ENCODE measurements at places on chromosomes 2 and 18.

- DNase-seq = no peak
Observed at GRCh38 chr2:174326161-174327020, 8.4 kb upstream of the SP9 start.

- no peak for DNase-seq
Observed at GRCh38 chr18:48599391-48599790, 60.6 kb downstream of the CTIF start.

DNA sequence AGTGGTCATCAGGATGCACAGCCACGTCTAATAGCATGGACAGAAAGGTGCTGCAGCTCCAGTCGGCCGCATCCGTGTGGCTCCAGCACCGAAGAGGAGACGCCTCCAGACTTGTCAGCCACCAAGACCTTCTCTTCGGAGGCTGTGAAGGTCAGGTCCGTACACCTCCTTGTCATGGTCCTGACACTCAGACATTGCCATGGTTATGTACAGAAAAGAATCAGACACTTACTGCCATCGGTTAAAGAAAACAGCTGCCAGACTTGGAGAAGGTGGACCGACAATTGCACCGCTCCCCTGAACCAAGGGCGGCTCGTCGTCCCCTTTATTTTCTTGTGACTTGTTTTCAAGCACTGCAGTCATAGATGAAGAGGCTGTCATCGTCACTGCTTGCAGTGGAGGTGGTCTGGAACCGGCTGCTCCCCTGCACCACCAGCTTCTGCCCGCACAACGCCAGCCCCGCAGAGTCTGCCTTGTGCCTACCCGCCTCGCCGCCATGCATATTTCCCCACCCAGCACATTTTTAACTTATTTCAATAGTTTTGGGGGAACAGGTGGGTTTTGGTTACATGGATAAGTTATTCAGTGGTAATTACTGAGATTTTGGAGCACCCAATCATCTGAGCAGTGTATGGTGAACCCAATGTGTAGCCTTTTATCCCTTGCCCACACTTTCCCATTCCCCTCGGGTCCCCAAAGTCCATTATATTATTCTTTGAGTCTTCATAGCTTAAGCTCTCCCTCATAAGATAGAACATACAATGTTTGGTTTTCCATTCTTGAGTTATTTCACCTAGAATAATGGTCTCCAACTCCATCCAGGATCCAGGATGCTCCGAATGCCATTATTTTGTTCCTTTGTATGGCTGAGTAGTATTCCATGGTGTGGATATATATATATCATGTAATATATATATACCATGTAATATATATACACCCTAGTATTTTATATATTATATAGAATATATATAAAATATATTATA, 18.1 kb downstream of the FBXO48 start:
- DNase-seq = no peak

- DNase-seq = no peak
Observed at GRCh38 chr2:161386228-161386824, 29.8 kb upstream of the TBR1 start.

GRCh38 chr2:20212459-20212870, 12.5 kb downstream of the SDC1 start:
- DNase-seq = peak; percentile 72

DNA sequence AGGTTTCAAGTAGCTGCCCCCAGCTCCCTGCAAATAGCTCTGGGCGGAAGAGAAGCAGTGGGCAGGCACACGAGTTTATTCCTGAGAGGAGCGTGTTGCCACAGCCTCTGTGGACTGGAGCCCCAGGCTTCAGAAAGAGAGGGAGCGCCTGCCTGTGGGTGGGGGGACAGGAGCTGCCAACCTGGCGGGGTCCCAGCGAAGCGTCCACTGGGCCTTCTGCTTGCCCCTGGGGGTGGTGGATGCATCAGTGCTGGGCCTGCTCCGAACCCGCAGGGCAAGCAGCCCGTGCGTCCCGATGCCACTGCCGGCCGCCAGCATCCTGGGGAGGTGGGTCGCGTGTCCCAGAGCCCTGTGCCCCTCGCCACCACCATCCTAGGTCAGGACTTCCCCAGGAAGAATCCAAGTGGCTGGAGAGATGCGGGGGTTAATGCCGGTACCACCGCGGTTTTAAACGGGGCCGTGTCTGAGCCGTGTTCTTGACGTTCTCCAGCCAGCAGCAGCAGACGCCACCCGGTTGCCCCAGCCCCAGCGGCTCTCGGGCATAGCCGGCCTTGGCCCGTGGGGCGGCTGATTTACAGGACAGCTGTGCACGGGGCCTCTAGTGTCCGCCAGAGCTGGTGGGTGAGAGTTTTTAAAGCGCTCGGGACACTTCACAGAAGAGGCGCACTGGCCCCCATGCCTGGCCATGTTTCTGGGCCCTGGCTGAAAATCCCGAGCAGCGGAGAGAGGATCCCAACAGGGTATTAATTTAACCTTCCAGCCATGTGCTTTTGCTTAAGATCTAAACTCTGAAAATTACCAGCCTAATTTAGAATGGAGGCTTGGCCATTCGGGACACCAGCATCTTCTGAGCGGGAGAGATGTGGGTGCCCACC, 84.7 kb downstream of the NFATC1 start:
- DNase-seq = no peak

DNA sequence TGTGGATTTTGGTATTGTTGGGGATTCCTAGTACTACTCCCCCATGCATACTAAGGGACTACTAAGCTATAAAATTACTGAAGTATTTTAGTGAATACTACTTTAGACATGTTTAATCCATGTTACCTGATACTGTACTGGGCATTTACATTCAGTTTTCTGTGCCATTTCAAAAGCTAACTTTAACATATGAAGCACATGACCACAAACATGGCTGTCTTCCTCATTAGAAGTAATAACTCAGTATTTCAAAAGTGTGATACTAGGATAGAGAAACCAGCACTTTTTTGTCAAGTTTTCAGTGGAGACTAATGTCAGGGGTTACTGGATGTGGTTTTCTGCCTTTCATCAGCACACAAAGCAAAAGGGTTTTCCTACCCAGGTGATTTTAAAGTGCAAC, 27.9 kb downstream of the WDR33 start:
- peak; percentile 13 for DNase-seq

- DNase-seq = no peak
Observed at GRCh38 chr2:38120829-38121228, 44.9 kb upstream of the CYP1B1 start.

GRCh38 chr18:8948471-8949149, 153.9 kb upstream of the NDUFV2 start:
- DNase-seq = peak; percentile 79

DNA sequence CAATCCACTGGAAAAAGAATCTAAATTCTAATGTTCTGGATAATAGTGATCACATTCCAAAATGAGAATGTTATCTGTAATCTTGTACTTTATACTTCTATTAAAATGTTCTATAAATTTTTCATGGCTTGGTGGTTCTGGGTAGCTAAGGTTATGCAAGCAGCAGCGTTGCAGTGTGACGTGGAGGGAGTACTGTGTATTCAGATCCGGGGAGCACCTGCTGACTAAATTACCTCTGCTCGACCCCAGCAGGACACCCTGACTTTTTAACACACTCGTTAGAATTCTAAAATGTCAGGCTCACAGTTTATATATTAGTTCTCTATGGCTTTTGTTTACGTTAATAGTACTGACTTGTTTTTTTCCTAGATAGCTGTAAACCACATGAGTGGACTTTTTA, 13.0 kb downstream of the ATIC start:
- DNase-seq = no peak

- peak; percentile 59 for DNase-seq
Observed at GRCh38 chr2:207315131-207315530, 149.4 kb upstream of the KLF7 start.

- DNase-seq = no peak
Observed at GRCh38 chr2:126770466-126770865, 114.5 kb downstream of the GYPC start.

GRCh38 chr2:27126252-27126710, 2.7 kb downstream of the ABHD1 start:
- DNase-seq = no peak

GRCh38 chr18:75482880-75483279, 55.4 kb upstream of the SMIM21 start:
- DNase-seq = peak; percentile 59

DNA sequence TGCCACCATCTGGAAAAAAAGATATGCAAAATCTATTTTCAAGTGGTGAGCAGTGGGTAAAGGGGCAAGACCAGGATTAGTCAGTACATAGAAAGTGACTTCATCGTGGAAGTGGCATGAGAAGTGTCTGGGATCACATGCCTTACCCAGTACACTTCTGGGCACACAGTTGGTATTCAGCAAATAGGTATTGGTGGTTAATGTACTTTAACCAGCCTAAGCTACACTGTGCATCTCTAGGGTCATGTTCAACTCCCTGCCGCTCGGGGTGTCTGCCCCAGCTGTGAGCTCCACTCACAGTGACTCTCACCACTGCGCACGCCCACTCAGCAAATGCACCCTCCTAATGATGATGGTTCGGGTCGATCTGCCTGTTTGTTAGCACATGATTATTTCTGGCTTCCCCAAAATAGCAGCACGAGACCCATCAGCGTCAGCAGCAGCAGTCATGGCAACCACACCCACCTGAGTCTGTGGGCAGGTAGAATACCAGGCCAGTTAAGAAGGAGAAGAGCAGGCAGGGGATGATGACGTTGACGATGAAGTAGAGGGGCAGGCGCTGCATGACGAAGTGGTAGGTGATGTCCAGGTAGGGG, 11.1 kb downstream of the CHRNA1 start:
- DNase-seq = no peak

DNA sequence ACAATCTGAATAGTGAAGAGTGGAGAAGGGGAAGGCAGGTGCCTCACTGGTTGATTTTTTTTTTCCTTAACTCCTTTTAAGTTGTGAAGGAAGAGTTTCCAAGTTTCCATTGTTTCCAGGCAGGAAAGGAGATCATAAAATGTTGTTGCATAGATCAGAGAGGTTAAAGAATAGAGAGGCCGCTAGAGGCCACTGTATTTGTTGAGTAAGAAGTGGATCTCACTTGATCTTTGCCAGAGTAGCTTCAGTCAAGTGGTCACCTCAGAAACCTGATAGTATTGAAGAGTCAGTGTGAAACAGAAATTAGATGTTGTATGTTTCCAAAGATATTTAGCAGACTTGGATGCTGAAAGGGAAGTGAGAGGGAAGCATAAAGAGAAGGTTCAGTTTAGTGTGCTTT, 17.6 kb downstream of the CTNNA2 start:
- no peak for DNase-seq

- DNase-seq = no peak
Observed at GRCh38 chr2:64980183-64980582, 9.0 kb upstream of the SLC1A4 start.

DNA sequence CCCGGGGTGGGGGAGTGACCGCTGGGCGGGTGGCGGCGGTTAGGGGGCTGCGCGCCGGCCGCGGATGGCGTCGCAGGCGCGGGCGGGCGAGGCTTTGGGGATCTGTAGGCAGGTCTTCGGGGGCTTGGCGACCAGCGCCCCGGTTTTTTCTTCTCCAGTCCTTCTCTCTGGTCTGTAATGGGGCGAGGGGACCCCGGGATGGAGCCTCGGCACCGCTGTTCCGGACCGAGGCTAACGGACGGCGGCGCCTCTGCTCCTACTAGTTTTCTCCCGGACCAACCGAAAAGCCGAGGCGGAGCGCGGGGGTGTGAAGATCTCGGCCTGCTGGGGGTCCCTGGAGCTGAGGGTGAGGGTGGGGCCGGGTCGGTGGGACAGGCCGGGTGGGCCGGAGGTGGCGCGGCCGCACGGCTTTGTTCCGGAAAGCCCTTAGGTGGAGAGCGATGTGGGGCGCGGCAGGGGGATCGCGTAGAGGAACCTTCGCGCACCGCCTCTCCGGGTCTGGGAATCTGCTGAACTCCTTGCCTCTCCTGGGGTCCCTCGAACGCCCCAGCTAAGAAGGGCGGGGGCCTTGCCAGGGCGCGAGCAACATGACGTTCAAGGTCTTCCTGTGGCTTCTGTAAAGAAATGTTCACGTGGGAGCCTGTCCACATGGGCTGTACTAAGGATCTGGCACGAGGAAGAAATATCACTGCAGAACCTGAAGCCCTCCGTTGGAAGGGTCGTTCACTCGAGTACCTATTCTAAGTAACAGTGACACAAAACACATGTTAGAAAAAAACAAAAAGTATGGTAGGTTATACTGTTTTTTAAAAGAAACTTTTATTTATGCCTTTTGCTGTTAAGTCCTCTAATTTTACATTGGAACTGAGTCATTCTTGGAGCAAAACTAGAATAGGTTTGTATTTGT, 861 bp downstream of the SLC39A10 start:
- peak; percentile 94 for DNase-seq

DNA sequence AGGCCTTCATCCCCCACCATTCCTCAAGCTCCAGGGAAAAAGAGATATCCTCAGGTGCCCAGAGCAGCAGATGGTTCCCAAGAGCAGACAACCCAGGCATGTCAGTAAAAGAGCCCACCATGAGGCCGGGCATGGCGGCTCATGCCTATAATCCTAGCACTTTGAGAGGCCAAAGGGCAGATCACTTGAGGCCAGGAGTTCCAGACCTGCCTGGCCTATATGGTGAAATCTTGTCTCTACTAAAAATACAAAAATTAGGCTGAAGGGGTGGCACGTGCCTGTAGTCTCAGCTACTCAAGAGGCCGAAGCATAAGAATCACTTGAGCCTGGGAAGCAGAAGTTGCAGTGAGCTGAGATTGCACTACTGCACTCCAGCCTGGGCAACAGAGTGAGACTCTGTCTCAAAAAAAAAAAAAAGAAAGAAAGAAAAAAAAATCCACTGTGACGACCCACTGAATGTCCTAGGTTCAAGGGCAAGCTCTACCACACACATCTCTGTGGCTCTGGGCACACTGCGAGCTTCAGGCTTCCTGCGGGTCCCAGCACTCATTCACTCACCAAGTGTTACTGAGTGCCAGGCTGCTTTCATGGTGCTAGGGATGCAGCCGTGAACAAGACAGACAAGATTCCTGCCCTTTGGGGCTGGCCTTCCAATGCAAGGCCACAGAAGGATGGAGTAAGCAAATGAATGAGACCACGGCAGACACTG, 6.5 kb upstream of the DUSP2 start:
- DNase-seq = no peak

DNA sequence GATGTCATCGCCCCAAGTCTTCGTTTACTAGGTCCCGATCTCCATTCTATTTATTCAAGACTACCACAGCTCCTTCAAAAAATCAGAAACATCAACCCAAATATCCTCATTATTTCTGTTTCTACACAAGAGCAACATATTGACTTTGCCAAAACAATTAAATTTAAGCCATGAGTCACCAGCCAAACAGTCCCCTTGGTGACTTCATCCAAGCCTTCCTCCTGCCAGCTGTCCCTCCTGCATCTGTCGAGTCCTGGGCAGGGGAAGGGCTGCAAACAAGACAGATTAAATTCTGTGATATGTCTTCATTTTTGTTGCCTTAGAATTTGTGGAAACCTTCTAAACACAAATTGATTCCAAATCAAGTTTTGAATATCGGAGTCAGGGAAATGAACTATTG, 110.3 kb downstream of the SP3 start:
- DNase-seq = no peak

DNA sequence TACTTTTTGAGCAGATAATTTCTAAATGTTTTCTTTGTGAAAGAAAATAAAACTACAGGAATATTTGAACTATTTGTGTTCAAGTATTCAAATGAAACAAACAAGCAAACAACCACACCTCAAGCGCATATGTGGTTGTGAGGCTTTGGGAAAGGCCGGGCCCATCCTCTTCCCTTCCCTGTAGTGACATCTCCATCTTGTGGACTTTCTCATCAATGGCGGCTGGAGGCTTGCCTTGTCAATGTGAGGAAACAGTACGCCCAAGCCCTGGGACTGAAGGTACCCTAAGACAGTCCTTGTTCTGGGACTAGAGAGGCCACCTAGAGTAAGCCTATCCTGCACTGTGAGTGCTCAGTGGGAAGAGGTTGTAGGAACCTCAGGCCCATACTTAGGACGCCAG, 166.8 kb downstream of the TPGS2 start:
- peak; percentile 9 for DNase-seq

GRCh38 chr18:77059294-77059916, 73.2 kb downstream of the MBP start:
- peak; percentile 92 for DNase-seq
